ENCODE measurements at places on chromosomes 13 and 19.

- no peak for DNase-seq
Observed at GRCh38 chr19:33802001-33802400, 5.3 kb downstream of the KCTD15 start.

DNA sequence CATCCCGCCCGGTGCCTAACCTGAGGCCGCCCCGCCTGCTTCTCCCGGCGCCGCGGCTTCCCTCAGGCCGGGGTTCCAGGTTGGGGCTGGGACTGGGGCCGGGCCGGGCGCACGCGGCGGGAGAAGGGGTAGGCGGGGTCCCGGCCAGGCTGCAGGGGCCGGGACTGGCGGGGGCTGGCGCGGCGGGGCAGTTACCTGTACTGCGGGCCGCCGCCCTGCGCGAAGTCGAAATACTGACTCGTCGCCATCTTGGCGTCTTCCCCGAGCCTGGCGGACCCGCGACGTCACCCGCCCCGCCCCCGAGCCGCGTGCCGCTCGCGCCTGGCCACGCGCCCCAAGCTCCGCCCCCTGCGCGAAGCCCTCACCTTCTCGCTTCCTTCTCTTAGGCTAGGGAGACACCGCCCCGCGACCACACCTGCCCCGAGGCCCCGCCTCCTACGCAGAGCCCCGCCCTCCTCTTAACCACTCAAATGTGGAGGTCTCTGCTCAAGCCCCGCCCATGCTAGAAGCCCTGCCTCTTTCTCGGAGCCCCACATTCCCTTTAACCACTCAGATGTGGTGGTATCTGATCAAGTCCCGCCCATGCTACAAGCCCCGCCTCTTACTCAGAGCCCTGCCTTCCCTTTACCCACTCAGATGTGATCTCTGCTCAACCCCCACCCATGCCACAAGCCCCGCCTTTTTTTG is at the start of gene ZFR2:
Gene ZFR2, minus strand, starts transcription at position 269 of the 687 bp plus-strand sequence. Its CDS starts 21 bp downstream, at position 248.
- no peak for DNase-seq

DNA sequence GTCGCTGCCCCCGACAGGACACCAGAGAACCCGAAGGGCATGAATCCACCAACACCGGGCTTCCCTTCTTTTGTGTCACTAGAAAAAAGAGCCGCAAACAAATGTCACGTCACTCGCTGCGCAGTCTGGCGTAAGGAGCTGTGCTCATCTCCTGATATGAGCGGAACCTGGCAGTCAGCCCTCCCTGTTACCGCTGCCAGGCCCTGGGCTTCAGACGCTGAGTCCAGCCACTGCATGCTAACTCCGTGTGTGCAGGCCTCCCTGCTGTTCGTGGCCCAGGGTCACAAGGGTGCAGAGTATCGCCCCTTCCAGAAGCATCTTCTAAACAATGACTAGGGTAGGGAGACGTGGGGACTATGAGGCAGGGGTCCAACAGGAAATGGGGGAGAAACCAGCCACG is 71.3 kb downstream of the SLC7A1 start:
- no peak for DNase-seq

GRCh38 chr13:78841358-78841963 is 182.5 kb upstream of the OBI1 start:
- no peak for DNase-seq

DNA sequence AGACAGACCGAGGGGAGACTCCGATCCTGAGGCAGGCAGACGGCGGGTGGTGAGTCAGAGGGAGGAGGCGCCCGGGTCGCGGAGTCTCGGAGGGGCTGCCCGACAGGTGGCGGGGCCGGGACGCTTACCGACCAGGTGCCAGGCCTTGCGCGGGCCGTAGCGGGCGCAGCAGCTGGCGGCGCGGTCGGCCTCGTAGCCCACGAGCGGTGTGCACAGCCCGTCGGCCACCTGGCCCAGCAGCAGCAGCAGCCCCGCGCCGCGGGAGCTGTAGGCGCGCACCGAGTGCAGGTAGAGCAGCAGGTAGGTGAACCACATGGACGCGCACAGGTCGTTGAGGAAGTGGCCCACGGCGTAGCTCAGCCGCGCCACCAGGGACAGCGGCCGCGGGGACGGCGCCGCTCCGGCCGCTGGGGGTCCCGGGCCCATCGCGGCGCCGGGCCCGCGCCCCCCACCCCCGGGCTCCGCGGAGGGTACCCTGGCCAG is 367 bp downstream of the MFSD12 start:
- DNase-seq: no peak

GRCh38 chr13:66265371-66265770 is 964.8 kb downstream of the PCDH9 start:
- no peak for DNase-seq

DNA sequence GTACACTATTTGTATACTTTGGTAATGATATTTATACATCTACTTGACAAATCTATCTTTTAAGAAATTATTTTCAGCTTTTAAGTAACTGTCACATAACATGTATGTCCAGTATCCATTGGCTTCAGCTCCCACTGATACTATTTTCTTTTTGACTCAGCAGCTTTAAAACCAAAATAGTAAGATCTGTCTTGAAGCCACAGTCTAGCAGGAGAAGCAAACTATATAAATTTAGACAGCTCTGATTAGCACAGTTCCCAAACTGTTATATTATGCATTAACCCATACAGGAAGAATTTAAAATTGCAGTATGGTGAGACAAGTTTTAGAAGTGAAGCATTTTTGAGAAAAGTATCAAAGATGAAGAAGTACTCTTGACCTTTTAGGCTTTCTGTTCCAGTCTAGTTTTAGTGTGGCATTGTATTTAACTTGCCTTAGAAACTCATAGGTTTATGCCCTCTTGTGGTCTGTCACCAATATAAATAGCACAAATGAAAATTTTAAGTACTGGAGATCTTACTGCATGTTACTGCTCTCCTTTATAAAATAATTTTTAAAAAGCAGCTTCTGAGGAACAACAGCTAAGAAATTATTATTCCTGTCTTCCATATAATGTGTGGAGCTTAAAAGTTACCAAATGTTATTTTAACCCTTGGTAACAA is 24.7 kb downstream of the URI1 start:
- DNase-seq: no peak

- DNase-seq: no peak
Observed at GRCh38 chr19:47725759-47726401, 12.7 kb downstream of the EHD2 start.

DNA sequence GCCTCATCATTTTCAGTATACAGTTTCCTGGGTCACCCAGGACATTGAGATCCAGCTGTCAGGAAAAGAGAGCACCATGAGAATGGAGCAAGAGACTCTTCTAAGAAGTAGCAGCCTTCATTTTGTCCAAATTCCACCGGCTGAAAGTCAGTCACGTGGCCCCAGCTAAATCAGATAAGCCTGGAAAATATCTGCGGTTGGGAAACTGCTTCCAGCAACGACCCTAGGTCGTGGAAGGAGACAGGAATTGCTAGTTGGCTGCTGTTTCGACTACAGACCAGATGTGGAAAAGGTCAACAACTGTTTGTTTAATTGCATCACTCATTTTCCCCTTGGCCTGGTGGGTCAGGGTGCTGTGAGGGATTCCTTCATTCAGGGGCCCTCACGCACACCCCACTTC is 107.0 kb downstream of the ZNF536 start:
- no peak for DNase-seq

DNA sequence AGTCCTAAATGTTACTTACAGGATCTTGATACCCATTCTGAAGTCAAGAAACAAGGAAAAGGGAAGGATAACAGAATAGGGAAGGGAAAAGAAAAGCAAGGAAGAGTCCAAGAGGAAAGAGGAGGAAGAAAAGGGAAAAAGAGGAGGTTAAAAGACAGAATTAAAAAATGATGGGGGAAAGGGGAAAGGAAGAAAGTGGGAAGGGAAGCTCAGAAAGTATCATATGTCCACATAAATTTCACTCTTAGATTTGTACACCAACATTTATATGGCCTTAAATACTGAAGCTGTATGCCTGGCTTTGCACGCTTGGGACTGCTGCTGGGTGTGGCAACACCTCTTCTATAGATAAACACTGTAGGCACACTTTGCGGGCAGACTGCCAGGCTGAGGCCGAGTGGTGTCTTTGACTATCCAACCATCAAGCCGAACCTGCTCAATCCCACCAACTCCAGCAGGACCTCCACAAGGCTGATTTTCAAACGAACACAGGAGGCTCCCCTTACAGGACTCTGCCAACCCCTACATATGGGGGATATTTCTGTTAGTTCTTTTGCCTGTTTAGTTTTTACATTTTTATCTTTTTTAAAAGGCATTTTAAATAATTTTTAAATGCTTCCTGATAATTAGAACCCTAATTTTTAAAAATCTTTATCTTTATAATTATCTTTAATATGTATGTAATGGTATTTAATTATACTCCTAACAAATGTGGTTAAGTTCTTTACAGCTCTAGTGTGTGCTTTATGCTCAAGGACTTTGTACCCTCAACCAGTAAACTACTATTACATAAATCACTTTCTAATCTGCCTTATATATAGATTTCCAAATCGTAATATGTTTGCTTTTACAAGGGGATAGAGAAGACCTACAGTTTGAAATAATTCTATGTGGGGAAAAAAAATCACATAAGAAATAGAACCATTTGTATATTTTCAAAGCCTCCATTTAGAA is 154.2 kb downstream of the DIAPH3 start:
- DNase-seq: no peak

DNA sequence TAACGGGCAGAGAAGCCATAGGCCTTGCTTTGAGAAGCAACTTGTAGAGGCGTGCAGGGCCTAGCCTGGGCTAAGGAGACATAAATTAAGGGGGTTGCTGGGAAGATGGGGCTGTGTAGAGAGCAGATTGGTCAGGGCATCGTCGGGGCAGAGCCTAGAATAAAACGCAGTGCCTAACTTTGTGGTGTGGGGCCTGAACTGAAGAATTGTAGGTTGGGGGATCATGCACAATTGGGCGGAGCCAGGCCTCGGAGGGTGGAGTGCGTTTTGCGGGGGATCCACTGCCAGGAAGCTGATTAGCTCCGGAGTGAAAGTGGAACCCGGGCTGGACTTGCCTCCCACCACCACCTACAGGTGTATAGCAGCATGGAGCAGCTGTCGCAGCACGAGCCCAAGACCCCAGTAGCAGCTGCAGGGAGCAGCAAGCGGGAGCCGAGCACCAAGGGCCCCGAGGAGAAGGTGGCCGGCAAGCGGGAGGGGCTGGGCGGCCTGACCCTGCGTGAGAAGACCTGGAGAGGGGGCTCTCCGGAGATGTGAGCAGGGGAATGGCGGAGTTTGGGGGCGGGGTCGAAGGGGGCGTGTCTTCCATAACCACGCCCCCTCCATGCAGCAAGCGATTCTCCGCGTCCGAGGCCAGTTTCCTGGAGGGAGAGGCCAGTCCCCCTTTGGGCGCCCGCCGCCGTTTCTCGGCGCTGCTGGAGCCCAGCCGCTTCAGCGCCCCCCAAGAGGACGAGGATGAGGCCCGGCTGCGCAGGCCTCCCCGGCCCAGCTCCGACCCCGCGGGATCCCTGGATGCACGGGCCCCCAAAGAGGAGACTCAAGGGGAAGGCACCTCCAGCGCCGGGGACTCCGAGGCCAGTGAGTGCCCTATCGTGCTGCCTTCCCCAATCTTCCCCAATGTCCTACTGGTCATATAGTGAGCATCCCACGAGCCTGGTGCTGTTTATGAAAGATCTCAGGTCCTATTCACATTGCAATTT is 13.8 kb downstream of the DNASE2 start:
- no peak for DNase-seq

GRCh38 chr19:55442372-55442961 is 633 bp downstream of the SHISA7 start:
- DNase-seq: no peak

- DNase-seq: no peak
Observed at GRCh38 chr13:107293924-107294323, 726.0 kb upstream of the ARGLU1 start.

DNA sequence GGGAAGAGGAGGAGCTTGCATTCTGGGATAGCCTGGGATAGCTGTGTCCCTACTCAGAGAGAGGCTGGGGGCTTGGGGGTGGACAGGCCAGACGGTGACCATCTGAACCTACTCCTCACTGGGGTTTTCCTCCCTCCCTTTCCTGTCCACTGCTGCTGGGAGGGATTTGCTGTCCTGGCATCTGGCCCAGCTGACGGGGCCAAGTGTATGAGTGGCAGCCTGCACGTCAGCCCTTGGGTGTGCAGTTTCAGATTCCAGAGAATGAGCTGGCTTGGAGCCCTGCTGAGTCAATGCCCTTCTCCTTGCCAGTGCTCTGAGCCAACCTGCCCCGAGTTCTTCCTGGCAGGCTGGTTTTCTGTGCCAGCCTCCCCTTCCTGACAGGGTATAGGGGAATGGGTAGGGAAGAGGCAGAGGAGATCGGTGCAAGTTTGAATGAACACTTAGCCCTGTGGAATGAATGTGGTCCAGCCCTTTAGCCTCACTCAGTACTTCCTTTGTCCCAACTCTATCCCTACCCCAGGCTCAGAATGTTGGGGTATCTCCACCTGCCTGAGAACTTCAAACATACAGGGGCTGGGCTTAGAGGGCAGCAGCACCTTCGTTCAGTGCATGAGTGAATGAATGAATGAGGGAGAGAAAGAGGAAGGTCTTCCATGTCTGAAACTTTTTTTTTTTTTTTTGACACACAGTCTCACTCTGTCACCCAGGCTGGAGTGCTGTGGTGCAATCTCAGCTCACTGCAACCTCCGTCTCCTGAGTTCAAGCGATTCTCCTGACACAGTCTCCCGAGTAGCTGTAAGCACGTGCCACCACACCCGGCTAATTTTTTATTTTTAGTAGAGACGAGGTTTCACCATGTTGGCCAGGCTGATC is 1.8 kb upstream of the ANGPTL4 start:
- no peak for DNase-seq

GRCh38 chr19:18282021-18282787 is 782 bp upstream of the JUND start:
- peak; percentile 56 for DNase-seq

- DNase-seq: no peak
Observed at GRCh38 chr13:95381212-95381527, 79.9 kb upstream of the ABCC4 start.

DNA sequence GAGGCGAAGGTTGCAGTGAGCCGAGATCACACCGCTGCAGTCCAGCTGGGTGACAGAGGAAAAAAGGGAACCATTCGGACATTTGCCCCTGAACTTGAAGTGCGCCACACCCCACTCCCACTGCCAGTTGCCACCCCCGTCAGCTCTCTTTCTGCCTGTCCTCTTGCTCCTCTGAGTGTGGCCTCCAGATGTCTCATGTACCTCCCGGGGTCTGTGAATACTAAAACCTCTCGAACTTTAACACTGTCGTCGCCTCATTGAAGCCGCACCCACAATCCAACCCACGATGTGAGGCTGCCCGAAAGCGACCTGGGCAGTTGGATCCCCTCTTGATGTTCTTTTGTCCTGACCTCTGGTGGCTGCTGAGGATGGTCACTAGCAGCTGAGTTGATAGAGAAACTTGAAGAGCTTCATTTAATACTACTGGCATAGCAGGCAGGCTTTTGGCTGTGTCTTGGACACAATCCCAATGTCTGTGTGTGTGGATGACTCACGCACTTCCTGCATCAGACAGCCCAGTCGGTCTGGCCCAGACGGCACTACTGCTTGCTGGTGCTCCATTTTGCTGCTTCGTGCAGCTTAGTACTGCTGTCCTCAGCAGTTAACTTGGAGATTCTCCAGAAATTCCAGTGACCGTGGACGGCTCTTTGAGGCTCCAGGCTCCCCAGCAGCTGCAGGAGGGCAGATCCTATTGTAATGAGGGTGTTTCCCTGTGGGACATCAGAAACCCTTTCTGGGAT is 4.2 kb downstream of the FPR3 start:
- DNase-seq: no peak

All from NCI-H187 treated with DMSO at 0.1 percent for 48 hours (cell line).